ENCODE measurements at places on chromosomes 16 and 17.
A peak's percentile ranks its signal among the peaks of the same experiment; 100 is the strongest.

- DNase-seq: no peak
Measured at GRCh38 chr16:9706217-9706836, 475.9 kb downstream of the GRIN2A start.

- DNase-seq: no peak
Measured at GRCh38 chr16:89944773-89945172, 3.8 kb upstream of the DEF8 start.

DNA sequence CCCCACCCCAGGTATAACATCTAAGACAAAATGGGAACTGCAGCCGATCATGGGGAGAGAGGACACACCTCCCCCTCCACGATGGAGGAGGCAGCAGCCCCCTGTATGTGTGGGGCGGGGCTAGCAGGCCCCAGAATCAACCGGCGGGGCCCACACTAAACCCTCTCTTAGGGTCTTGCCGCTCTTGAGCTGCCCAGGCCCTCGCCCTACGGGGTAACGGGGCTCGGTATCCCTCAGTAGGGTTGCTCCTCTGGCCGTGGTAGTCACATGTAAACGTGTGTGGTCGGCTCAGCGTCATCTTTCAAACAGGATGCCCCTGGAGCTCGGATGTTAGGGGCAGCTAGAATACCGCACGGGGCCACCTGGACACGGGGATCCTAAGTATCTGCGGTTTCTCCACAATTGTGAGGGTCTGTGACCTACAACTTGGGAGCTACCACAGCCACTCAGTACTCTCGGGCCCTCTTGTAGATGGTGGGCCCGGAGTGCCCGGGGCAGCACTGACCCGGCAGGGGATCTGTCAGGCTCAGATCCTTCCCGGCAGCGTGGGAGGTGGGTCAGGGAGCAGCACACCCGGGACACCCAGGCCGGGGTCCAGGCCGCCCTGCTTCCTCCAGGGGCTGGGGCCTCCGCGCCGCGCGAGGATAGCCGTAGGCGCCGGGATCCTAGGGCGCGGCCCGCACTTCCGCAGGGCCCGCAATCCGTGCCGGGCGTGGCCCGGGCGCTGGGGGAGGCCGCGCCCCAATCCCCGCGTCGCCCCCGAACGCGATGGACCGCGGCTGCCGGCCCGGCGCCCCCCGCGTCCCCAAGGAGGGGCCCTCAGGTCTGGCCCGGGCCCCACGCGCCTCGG, 781 bp downstream of the ARHGDIA start:
- DNase-seq: no peak

DNA sequence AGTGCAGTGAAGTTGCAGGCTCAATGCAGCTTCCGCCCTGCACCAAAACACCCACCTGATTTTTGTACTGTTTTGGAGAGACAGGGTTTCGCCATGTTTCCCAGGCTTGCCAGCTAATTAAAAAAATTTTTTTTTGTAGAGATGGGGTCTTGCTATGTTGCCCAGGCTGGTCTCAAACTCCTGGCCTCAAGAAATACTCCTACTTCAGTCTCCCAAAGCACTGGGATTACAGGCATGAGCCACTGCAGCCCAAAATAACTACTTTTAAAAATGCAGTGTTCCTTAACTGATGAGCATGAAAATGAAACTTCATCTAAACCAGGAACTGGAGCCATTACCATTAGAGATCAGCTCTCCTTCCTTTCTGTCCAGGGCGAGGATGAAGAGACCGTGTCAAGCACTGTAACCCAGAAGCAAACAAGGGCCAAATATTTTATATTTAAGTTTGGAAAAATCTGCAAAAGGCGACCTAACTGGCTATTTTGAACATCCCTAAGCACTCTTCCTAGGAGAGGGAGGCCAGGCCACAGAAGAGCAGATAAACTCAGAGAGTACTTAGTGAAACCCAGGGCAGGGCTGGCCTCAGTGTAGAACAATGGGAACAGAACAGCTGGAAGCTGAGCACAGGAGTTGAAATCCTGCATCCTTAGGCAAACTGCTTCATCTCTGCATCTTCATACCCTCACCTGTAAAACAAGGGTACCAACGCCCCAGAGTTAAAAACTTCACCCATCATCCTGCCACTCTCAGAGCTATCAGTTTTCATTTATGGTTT, 24.0 kb downstream of the CREBBP start:
- no peak for DNase-seq

- DNase-seq: no peak
Measured at GRCh38 chr17:22409160-22409751, 716.9 kb downstream of the KCNJ18 start.

GRCh38 chr17:43734376-43734775, 24.2 kb downstream of the SOST start:
- no peak for DNase-seq

- DNase-seq: no peak
Measured at GRCh38 chr17:8225813-8226535, 15.6 kb upstream of the AURKB start.

GRCh38 chr17:67008101-67008500, 36.3 kb upstream of the CACNG1 start:
- DNase-seq: no peak

- no peak for DNase-seq
Measured at GRCh38 chr17:78979780-78980623, at the start of gene LGALS3BP. TSS of gene LGALS3BP (minus strand) at chr17:78979923. CDS start at chr17:78977191, 2,732 bp downstream.

- DNase-seq: no peak
Measured at GRCh38 chr16:53558710-53559109, 55.7 kb upstream of the AKTIP start.

- DNase-seq: no peak
Measured at GRCh38 chr17:68658999-68659780, 58.0 kb upstream of the FAM20A start.

DNA sequence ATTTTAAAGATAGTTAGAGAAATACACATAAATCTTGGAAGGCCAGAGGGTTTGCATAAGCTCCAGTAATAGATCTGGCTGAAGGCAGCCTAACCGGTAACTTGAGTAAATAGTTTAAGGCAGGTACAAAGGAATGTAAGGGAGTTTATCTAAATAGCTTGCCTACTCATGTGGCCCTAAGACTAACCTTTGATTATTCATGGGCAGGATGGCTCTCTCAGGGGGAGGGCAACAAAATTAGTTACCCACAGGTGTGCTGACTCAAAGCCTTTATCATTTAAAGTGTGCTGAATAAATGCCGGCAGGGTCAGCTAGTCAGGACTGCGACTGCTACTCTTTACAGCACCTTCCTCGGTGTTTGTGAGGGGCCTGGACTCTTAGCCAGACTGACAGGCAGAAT, 761.3 kb upstream of the KIF2B start:
- no peak for DNase-seq

DNA sequence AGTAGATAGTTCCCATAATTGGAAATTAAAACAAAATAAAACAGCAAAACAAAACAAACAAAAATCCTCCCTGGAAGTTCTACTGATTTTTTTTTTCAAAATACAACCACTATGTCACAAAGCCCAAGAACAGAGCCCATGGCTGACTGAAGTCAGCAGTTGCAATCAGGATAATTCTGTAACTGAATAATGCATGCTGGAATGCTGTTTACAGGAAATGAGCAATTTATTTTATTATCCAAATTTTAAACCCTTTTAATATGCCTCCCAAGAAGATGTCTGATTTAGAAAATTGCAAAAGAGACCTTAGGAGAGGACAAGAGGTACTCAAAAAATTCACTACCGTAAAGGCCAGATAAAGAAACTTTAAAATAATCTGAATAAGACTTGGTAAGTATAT, 578.2 kb downstream of the TOX3 start:
- no peak for DNase-seq

DNA sequence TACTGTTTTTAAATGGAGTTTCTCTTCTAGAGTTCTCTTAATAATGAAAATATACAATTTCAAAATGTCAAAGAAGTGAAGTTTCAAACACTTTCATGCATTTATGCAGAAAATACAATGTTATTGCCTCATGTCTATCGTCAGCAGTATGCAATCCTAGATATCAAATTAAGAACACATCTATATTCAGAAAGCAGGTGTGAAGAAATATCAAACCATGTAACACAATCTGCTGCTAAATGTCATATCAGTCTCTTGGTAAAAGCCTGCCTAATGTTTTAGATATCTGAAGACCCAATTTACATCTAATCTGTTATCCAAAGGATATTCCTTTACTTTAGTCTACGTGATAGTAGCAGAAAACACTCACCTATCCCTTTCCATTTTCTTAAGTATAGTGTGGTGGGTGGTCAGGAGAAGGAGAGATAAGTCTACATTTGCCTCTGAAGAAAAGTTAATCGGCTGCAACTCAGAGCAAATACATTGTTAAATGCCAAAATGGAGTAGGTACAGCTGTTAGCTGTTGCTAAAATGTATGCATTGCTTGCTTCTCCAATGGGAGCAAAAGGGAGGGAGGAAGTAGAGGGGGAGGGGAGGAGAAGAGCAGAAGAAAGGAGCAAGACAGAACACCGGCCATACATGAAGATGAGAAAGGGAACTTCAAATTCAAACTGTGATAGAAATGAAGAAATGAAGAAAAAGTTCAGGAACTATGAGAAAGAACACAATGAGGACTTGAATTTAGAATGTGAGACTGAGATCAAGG, 64.9 kb downstream of the ITFG1 start:
- DNase-seq: no peak

DNA sequence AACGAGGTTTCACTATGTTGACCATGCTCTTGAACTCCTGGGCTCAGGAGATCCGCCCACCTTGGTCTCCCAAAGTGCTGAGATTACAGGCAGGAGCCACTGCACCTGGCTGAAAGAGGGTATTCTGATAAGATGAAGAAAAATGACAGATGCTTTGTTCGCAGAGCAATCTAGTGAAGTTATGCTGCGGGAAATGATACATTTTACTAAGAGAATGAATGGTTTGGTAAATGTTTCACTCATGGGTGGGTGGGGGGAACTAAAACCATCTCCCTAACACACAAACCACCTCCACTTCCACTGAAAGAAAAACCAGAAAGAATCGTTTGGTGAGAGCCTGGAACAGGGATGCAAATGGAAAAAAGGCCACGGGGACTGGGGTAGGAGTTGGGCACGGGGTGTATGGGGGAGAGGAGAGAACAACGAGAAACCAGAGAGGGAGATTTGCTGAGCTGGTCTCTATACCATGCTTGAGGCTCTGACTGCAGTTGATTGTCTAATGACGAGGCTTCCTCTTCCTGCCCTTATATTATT, 19.0 kb upstream of the XYLT2 start:
- no peak for DNase-seq

DNA sequence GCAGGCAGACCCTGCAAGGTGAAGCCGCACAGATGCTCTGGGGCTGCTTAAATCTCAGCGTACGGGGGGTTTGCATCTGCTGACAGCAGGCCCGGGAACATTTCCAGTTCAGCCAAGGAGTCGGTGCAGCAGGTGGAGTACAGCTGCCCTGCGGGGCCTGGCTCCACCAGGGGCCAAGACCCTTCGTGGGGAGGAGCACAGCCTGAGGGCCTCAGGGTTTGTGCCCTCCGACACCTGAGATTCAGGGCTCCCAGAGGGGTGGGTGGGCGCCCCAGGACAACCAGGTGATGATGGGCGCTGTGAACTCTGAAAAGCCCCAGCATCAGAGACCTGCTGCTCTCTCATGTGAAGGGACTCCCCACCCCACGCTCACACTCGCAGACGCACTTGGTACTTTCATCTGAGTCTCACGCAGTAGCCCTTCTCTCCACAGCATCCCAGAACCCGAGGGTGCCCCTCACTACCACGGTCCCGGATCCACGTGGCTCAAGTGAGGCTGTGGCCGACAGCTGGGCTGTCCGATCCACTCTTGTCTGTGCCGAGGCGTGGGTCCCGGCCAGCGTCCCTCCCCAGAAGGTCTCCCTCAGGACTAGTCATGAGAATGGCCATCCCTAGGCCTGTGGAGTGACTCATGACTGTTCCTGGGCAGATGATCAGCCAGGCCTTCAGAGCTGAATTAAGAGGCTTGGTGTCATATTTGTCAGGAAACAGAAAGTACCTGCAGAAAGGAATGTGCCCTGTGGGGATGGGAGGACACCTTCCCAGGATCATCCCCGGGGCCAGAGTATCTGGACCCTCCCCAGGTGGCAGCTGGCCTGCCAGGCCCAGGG, 29.6 kb downstream of the ACSF3 start:
- DNase-seq: no peak

- no peak for DNase-seq
Measured at GRCh38 chr16:73543331-73543969, 495.5 kb upstream of the ZFHX3 start.

DNA sequence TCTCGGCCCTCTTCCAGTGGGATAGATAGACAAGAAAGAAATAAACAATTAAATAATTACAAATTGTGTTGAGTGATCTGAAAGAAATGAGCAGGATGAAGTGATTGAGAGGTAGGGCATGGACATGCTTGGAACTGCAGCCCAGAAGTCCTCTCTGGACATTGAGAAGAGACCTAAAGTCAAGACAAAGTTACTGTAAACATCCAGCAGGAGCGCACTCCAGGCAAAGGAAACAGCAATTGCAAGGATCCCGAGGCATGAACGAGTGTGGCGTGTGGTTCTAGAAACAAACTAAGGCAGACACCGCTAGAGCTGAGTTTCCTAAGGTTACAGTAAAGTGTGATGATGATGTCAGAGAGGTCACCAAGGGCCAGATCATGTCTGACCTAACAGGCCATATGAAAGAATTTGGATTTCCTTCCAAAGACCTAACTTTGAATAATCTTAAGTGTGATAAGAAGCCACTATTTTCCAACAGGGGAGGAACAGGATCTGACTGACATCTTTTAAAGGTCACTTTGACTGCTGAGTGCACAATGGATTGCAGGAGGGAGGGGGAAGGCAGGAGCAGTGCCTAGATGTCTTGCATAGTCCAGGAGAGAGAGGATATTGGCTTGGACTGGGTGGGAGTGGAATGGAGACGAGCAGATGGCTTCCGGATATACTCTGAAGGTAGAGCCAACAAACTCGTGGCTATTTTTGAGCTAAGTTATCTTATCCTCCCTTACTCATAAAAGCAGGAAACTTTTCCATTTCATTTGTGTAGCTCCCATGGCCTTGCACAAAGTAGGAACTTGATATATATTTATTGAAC, 19.0 kb downstream of the ABCC12 start:
- DNase-seq: peak; percentile 35

- DNase-seq: no peak
Measured at GRCh38 chr17:45335721-45336120, 18.9 kb upstream of the MAP3K14 start.

DNA sequence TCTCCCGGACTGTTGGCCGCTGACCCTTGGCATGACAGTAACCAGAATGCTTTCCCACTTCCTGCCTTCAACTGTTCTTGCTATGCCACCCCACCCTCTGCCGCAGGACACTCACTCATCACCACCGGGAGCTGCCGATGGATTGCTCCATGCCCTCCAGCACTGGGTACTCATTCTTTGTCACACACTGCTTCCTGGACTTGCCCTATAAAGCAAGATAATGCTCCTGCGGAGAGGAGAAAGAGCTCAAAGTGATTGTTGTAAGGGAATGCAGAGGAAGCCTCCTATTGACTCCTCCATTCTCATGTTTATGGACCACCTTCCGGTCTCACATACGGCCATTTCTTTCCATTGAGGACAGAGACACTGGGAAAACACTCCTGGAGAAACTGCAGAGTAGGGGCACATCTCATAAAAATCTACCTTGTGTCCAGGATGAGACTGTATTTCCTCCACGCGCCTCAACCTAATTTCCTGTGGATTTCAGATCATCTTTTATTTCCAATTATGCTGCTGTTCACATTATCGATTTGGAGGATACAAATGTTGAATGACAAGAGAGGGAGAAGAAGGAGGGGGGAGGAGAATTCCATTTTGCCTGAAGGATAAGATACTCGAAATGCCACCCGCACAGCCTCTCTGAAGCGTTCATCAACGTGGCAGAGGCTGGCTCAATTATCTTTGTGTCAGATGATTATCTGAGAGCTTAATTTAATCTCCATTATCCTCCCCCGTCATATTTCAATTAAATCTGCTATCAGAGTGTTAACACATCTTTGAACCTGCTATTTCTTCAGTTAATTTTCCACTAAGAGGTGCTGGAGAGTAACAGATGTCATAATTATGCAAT, 486.1 kb upstream of the SALL1 start:
- peak; percentile 48 for DNase-seq

GRCh38 chr16:75017670-75018525, 19.1 kb downstream of the ZNRF1 start:
- DNase-seq: no peak
